Stimulated activated CD8-positive, alpha-beta memory T cell treated with anti-CD3 and anti-CD28 coated beads, Interleukin-2, amount 100 ng/mL, for 1 hour (primary cell): ENCODE measurements at places on chromosomes 5 and 9.

DNA sequence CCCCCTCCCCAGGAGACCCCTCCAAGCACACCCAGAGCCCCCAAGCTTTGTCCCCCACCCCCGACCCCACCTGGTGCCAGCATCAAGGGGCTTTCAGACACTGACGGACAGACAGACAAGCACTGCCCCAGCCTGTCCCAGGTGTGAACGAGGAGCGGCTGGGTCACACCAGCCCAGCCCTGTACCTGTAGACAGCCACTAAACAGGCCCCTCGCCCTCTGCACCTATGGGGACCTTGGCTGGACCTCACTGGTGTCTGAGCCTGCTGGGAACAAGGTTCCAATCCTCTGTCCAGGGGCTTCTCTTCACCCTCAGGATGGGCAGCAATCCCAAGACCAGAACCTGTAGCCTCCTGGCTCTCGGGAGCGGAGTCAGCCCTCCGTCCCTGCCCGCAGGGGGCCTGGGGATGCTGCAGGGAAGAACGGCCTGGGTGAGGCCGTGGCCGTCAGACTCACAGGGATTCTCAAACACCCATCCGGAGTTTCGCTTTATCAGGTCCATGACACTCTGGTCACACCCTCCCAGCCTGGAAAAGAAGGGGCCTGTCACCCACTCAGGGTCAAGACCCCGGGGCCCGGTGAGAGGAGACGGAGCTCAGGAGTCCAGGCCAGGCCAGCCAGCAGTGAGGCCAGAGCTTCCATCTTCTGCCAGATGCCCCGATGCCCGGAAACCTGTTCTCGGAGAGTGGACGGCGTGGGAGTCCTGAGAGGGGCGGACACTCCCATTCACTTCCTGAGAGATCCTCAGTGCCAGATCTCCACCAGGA, 2.8 kb downstream of the LCN6 start:
- no peak for DNase-seq

DNA sequence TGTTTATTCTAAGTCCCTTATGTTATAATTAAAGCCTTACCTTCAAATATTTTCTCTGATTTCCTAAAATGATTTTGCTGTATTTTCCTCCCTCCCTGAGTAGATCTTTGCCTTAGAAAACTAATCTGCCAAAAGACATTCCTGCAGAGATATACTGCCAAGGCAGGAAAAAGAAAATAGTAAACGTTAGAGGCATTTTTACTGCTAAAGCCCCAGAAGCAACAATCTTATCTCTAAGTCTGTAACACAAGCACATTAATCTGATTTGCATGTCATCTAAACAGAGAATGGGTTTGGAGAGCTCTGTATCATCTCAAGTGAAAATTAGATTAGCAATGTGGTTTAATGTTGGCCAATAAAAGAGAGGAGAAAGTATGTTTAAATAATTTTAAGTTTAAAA, 847.7 kb downstream of the MAT2B start:
- no peak for DNase-seq

DNA sequence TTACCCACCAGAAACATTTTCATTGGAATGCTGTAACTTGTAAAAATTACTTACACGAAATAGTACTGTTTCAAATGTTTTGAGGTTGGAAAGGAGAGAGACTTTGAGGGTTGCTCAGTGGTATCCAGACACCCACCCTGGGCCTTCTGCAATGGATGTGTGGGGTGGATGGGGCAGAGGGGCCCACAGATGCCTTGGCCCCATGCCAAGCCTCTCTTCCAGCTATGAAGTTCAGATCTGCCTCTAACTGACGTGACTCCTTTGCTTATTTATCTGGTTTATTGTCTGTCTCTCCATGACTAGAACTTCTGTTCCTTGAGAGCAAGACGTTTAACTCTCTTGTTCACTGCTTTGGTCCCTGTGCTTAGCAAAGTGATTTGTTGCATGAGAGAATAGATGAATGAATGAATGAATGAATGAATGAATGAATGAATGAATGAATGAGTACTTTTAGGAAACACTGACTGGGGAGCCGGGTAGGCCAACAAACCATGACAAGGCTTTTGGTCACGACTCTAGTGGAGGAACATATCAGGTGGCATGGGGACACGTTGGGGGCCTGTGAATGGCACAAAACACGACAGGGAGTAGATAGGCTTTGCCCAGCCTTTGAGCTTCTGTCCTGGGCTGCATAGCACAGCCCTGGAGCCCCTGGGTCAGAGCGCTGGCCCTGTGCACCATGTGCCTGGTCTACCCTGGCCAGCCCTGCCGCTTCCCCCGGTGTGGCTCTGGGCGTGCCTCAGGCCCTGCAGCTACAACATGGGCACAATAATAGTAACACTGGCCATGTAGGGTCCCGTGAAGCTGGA, 31.8 kb downstream of the AK8 start:
- no peak for DNase-seq

DNA sequence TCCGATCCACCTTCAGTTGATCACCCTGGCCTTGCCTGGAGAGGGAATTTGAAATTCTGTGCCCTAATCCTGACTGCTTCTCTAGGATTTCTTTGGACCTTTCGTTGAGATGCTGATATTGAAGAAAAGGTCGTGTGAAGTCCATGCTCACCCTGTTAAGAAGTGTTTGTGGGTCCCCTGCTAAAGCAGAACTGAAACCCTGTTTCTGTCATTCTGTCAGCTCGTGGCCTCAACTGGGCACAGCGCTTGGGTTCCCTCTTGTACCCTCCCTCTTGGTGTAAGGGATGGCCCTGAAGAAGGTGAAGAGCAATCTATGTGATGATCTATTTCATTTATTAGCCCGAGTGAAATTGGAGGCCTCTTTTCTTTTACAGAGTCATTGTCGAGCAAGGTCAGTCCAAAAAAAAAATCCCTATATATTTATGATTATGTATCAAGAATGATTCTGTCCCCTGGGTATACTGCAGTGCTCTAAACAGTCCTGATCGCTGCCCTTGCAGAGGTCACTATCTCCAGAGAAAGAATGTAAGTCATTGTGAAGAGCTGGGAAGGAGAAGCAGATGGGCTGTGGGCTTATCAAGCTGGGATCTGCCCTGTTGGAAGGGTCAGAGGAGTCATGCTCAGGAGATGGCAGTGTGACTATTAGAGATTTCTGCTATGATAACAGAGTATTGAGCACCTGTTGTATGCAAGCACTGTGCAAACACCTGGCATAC, 56.1 kb downstream of the WWC1 start:
- no peak for DNase-seq

DNA sequence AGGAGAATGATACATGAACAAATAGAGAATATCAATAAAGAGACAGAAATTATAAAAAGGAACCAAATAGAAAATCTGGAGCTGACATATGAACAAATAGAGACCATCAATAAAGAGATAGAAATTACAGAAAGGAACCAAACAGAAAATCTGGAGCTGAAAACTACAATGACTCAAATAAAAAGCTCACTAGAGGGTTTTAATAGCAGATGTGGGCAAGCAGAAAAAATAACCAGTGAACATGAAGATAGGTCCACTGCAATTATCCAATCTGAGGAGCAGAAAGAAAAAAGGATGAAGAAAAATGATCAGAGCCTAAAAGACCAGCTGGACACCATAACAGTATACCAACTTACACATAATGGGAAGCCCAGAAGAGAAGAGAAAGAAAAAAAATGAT, 353.7 kb downstream of the ARL15 start:
- no peak for DNase-seq

GRCh38 chr5:135012033-135012588, 21.9 kb downstream of the PITX1 start:
- DNase-seq: no peak

DNA sequence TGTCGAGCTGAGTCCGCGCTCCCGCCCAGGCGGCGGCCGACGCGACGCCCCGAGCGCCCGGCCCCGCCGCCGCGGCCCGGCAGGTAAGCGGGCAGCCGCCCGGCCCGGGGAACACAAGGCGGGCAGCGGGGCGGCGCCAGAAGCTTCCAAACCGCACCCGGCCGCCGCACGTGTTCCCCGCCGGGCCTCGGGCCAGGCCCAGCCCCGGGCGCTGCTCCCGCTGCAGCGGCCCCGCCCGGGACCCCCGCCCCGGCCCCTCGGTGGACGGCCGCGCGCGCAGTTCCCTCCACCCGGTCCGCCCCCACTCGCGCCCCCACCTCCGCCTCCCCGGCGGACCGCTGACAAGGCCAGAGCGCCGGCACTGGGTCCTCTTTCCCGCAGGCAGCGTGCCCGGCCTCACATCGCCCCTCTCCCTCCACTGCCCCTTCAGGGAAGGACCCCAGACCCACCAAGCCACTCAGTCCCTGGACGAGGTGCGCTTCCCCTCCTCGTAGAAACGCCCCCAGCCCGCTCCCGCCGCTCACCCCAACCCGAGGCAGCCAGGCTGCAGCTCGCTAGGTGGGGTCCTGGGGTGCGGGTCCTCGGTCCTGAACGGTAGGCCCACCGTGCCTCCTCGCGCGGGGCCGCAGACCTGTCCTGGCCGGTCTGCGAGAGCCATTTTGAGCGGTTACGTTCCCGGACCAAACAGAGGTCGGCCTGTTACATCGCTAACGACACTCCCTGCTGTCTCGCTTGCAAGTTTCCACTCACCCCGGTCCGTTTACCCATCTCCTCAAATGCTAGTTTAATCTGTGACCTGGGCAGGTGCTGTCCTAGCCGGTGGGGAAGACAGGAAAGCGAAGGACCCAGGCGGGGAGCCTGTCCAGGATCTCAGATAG, 475 bp downstream of the WDR5 start:
- DNase-seq: no peak

GRCh38 chr5:109370343-109370742, 39.4 kb downstream of the PJA2 start:
- no peak for DNase-seq

DNA sequence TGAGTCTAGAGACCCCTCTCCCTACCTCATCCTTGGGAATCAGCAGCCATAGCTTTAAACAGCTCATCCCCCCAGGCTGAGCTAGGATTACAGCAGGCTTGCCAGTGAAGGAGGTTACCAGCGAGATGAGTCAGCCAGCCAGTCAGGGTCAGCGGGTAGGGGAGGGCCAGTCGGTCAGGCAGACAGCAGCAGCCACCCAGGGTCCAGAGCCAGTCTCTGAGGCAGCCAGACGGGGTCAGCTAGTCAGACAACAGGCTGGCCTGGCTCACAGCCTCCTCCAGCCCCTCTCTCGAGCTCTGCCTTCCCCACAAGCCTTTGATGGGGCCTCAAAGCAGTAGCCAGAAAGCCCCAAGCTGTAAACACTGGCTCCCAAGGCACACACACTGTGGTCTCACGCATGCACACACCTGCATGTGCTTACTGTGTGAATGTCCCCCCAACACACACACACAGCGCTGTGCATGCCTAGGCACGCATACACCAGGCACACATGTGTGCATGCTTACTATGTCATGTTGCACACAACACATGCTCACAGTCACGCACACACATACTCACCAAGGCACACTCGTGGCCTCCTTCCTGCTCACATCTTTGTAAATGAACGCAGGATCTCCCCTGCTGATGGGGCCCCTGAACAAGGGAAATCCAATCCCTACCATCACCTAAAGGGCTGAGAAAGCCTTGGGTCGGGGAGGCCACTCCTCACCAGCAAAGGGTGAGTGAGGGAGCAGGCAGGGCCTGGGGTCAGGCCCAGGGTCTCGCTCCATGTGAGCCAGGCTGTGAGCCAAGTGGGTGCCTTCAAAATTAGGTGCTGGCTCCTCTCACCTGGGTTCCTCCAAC, 28.2 kb upstream of the CPLX2 start:
- DNase-seq: no peak

DNA sequence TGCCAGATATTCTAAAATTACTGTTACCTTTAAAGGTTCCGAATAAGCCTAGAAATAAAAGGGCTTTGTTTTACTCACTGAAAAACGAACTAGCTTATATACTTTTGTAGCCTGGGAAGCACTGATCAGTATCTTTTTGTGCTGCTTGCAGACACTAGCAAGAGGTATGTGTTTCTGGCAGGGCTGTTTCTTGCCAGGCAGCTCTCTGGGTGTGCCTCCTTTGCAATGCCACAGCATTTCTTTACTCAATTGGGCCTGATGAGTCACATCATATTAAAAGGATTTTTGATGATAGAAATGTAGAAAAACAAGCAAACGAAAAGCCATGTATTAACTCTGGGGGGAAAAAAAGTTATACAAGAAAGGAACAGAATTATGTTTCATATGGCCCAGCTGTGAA, 35.6 kb downstream of the CD180 start:
- no peak for DNase-seq

DNA sequence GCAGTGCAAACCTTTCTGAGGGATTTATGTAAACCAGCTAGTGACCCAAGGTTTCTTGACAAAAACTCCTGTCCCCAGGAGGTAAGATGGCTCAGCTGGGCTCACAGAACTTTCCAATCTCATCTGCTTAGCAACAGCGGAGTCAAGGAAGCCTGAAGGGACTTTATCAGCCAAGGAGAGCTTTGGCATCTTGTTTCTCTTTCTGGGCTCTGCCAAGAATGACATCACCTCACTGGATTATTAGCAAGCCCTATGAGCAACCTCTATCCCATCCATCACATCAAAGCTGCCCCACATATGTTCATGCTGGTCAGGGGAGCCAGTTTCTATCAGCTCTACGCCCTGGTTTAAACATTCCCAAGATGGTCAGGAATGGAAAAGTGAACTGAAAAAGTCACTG, 461.3 kb downstream of the ENC1 start:
- DNase-seq: no peak

DNA sequence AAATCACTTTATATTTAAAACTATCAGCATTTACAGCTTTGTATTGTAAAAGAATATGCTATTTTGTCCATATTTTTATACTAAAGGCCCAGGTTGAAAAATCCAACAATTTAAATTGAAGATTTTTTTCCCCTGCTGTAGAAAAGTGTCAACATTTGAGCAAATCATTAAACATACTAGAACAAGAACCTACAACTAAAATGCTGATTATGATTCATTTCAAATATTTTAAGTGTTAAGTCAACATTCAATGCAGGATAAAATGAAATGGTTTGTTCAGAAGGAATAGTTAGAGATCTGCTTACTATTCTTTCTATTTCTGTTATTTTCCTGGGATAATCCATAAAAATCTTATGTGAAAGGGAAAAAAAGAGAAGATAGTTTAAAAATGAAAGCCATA, 866.5 kb upstream of the DMAC1 start:
- no peak for DNase-seq

GRCh38 chr9:93463638-93464248, 10.4 kb upstream of the FAM120AOS start:
- DNase-seq: no peak

DNA sequence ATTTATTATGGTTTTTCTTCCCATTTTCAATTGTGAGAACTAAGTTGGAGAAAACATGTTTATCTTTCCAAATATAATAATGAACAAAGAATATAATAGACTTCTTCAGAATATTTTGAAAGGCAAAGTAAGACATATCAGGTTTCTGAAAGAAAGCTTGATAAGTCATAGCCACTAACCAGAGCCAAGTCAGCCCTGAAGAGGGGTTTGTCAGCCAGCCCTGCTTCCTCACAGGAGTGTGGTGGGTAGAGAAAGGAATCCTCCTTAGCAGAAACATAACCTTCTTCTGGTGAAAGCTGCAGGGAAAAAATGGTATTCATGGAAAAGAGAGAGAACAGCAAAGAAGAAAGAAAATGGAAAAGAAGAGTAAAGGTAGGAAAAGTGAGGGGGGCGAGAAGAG, 93.4 kb downstream of the MPDZ start:
- DNase-seq: no peak
